Activated CD8-positive, alpha-beta memory T cell treated with anti-CD3 and anti-CD28 coated beads, Interleukin-2, amount 10 ng/mL, durations not matched to agents 7 days and 5 days (primary cell): ENCODE measurements at places on chromosomes 5 and 9. TPM values are rescaled to one million over a fixed set of nuclear protein-coding genes. Genes with fewer than 3 reads are reported as not detected.

Gene RETREG1
- total RNA-seq, result 30.3 TPM

Gene ZNG1A
- total RNA-seq, result 40.0 TPM

Gene PCDHB5
- not detected for total RNA-seq

Gene IFNA21
- not detected for total RNA-seq

Gene PGM5
- total RNA-seq, result not detected

Gene DMRT2
- total RNA-seq, result not detected

Gene SPATA31D4
- total RNA-seq, result not detected

Gene F2RL2
- total RNA-seq, result not detected

Gene NXNL2
- not detected for total RNA-seq

Gene AIF1L
- total RNA-seq, result 0.12 TPM

Gene PCDHGA7
- 0.07 TPM for total RNA-seq
